ENCODE measurements at places on chromosomes 4 and X.

GRCh38 chrX:137847376-137847775, 281.4 kb downstream of the ZIC3 start:
- DNase-seq = no peak

DNA sequence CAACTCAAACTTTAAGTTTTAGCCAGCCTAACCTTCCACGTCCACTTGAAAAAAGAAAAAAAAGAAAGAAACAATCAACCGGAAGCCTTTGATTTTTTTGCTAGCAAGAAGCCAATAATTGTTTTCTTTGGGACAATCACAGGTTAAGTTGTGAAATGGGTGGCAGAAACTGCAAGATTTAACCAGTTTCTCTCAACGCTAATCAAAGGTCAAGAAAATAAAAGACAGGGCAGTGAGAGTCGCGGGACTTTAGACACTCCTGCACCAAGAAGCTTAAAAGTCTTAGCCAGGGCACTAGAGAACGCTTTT, 1.0 kb downstream of the ACSL1 start:
- no peak for DNase-seq

GRCh38 chrX:45696736-45697135, 496.1 kb upstream of the DIPK2B start:
- no peak for DNase-seq

DNA sequence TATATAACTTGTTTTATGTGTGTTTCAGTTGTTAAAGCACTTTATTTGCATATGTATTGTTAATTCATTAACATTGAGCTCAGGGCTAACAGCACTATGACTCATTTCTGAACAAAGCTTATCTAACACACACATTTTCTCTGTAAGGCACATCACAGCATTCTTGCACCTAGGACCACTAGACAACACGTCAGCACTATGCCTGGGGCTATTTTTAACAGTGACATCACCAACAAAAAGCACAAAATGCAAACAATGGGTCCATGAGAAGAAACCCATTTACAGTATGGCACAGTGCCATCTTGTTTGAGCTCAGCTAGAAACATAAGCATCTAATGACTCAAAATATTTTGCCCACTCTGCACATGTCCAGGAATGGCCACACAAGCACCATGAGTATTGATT, 124.4 kb downstream of the RELL1 start:
- peak; percentile 65 for DNase-seq

DNA sequence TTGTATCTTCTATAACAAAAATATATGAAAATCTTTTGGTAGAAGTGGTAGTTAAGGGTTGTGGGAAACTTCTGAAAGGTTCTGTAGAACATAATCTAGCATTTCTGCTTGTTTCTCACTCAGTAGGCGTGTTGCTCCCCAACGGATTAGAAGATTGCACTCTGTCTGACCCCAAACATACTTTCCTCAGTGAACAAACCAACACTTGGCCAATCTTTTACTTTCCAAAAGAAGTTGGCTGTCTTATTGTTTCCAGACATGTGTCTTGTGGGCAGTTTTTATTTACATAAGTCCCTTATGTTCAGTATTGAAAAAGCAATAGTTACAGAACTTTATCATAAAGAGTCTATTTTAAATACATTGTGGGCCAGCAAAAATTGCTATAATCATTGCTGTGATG, 312.8 kb upstream of the EPHA5 start:
- DNase-seq = peak; percentile 77

DNA sequence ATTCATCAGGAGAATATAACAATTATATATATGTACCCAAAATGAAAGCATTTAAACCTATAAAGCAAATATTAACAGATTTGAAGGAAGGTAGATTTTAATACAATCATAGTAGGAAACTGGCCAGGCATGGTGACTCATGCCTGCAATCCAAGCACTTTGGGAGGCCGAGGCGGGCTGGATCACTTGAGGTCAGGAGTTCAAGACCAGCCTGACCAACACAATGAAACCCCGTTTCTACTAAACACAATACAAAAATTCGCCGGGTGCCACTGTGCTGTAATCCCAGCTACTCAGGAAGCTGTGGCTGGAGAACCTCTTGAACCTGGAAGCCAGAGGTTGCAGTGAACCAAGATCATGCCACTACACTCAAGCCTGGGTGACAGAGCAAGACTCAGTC, 118.3 kb downstream of the KCNIP4 start:
- DNase-seq = peak; percentile 35

GRCh38 chr4:86660401-86660800, 66.3 kb downstream of the PTPN13 start:
- no peak for DNase-seq

DNA sequence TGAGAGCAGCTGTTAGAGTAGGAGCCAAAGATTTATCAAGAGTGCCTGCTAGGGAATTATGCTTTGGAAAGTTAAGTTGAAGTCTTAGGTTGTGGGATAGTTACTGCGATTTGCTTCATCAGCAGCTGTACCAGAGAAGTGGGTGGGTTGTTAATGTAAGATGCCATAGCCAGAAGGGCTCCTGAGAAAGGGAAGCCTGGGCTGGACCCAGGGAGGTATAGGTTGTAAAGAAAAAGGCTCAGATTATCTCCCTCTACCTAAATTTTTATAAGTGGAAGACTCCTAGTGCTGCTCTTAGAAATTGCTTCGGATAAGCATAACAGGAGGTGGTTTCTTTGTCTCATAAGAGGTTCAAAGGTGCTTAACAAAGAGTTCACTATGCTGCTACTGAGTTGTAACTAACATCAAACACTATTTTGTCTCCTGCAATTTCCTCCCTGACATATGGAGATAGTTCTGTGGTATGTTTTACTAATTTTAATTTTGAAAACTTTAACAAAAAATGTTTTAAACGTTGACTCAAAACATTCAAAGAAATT, 356.9 kb downstream of the DTHD1 start:
- DNase-seq = no peak

GRCh38 chrX:12946406-12946805, 28.5 kb upstream of the TMSB4X start:
- no peak for DNase-seq

DNA sequence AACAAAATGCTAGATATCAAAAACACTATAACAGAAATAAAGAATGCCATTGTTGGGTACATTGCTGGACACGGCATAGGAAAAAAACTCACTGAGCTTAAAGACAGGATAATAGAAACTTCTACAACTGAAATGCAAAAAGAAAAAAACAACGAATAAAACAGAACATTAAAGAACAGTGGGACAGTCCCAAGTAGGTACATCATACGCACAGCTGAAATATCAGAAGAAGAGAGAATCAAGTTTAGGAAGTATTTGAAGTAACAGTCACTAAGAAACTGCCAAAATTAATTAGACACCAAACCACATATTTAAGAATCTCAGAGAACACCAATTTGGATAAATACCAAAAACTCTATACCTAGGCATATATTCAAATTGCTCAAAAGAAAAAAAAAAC, 19.2 kb downstream of the RAB28 start:
- no peak for DNase-seq

GRCh38 chrX:1894740-1895139, 279.9 kb downstream of the ASMT start:
- DNase-seq = no peak

DNA sequence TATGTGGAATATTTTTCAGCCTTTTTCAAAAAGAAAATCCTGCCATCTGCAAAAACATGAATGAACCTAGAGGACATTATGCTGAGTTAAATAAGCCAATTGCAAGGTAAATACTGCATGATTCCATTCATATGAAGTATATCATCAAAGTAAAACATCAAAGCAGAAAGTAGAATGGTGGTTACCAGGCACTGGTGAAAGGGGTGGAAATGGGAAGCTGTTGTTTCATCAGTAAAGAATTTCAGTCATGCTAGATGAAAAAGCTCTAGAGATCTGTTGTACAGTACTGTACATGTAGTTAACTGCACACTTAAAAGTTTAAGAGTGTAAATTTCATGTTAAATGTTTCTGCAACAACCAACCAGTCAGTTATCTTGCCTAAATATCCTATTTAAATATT, 196.8 kb upstream of the ADGRL3 start:
- DNase-seq = peak; percentile 39

- DNase-seq = peak; percentile 13
Observed at GRCh38 chr4:165678236-165678935, 194.7 kb upstream of the TLL1 start.

- peak; percentile 39 for DNase-seq
Observed at GRCh38 chr4:101155368-101155767, 192.0 kb downstream of the PPP3CA start.

GRCh38 chr4:102362922-102363432, 17.7 kb upstream of the SLC39A8 start:
- no peak for DNase-seq

Measured in choroid plexus epithelial cell (primary cell).